ENCODE measurements at places on chromosomes 3 and 15.

GRCh38 chr3:183214277-183214612, 38.8 kb upstream of the B3GNT5 start:
- DNase-seq = no peak

GRCh38 chr15:36850864-36851263, 249.5 kb downstream of the MEIS2 start:
- no peak for DNase-seq

DNA sequence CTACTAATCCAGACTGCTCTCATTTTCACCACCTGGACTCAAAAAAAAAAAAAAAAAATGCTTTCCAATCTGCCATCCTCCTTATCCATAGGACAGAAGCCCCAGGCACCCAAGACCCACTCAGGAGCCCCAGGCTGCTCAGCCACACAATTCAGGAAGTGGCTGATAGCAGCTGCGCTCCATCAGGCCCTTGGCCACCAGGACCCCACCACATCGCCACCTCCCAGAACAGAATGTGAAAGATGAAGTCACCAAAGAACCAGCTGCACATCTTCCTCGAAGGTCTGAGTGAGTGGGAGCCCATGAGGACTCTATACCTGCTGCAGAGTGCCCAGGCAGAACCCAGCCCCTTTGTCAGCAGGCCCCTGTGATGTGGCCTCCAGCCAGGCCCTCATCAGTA, 19.5 kb downstream of the POC1A start:
- DNase-seq = peak; percentile 58

DNA sequence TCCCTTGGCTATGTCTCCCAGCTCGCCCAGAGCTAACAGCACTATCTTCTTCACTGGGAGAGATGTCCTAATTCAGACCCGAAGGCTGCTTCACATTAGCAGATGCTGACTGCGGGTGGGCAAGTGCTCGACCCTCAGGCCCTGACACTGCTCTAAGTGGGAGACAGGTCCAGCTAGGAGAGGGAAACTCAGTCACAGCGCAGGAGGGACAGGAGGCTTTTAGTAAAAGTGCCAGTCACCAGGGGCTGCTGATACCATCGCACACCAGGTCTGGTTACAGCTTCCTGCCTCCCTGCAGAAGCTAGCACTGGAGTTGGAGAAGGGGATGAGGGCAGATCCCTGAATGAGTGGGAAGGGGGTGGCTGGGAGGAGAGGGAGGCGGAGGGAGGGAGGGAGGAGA, 365.8 kb upstream of the RGMA start:
- no peak for DNase-seq

GRCh38 chr15:73323374-73323955, 45.3 kb downstream of the HCN4 start:
- no peak for DNase-seq

- no peak for DNase-seq
Measured at GRCh38 chr15:71781965-71782265, 28.4 kb upstream of the NR2E3 start.

DNA sequence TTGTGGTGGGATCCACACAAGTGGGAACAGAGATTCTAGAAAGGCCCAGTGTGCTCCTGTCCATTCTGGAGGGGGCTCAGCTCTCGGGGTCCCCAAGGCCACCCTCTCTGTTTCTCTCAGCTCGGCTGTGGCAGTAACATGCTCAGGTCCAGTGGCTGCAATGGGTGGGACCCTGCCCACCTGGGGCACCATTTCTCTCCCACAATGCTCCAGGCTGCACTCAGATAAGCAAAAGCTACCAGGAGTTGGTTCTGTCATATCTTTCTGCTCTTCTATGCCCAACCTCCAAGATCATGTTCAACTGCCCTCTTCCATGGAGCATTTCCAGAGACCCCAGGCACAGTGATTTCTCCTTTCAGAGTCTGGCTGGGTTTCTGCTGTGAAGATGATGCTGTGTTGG, 40.8 kb downstream of the ITGA11 start:
- no peak for DNase-seq

- no peak for DNase-seq
Measured at GRCh38 chr3:146559388-146559787, 15.0 kb upstream of the PLSCR1 start.

DNA sequence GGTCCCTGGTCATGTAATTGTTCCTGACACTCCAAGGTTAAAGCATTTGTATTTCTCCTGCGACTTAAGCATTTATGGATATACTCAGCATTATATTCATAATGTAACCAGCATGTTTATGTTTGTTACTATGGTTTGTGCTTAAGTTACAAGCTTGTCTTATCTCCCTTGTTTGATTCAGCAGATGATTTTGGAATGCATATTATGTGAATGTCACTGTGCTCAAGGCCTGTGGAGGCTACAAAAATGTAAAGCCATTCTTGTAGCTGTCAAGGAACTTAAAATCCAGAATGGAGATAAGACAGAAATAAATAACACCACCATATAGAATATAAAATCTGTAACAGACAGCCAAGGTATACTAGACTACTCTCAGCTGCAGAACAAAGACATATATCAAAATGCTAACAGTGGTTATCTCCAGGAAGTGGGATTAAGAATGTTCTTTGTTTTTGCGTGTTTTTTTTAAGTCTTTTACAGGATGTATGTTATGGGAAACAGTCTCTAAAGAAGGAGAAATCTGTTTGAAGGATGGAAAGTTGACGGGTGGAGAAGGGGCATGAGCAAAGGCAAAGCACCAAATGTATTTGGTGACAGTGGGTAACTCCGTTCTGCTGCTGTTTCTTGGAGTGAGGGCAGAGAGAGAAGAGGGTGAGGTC, 61.4 kb downstream of the IGF2BP2 start:
- DNase-seq = no peak

- peak; percentile 36 for DNase-seq
Measured at GRCh38 chr3:137792626-137793271, 28.6 kb downstream of the SOX14 start.

DNA sequence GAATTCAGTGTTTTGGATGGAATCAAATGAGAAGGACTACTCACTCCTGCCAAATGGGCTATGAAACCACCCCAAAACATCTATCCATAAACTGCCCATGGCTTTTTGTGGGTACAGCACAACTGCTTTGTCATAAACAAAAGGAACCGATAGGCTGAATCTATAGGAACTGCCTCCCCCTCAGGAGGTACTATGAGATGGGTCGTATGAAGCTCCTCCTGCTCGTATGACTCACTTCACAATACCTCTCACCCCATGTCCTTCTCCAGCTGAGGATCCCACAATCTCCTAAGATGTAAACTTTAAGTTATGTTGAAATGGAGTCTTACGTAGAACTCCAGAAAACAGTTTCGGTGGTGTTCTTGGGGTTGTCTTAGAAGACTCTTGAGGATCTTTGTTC, 129.9 kb upstream of the SAMMSON start:
- no peak for DNase-seq

GRCh38 chr15:58212909-58213526, 74.8 kb downstream of the AQP9 start:
- DNase-seq = peak; percentile 73

DNA sequence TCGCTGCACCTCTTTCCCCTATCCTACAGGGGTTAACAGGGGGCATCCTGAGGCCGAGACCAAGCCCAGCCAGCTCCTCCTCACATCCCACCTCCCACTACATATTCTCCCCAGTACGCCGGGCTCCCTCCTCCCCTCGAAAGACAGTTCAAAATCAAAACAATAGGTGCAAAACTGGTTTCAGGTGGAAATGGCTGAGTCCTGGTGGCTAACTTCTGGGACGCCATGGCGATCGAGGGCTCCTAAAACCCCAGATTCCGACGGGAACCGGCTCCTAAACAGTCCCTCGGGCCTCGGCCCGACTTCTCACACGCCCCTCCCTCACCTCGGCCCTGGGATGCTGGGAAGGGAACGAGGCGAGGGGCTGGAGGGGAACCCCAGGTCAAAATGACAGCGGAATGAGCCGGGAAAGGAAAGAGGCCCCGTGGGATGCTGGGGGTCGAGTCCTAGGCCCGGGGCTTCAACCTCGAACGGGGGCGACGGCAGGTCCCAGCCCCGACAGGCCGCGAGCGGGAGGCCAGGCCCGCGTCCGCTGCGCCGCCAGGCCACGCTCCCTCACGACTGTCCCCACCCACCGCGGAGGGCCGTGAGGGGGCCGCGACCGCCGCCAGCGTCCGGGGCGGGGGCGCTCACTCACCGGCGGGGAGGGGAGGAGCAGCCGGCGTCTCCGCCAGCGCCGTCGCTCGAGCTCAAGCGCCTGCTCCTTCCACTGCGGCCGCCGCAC, 492 bp downstream of the TMCC1 start:
- DNase-seq = peak; percentile 83

DNA sequence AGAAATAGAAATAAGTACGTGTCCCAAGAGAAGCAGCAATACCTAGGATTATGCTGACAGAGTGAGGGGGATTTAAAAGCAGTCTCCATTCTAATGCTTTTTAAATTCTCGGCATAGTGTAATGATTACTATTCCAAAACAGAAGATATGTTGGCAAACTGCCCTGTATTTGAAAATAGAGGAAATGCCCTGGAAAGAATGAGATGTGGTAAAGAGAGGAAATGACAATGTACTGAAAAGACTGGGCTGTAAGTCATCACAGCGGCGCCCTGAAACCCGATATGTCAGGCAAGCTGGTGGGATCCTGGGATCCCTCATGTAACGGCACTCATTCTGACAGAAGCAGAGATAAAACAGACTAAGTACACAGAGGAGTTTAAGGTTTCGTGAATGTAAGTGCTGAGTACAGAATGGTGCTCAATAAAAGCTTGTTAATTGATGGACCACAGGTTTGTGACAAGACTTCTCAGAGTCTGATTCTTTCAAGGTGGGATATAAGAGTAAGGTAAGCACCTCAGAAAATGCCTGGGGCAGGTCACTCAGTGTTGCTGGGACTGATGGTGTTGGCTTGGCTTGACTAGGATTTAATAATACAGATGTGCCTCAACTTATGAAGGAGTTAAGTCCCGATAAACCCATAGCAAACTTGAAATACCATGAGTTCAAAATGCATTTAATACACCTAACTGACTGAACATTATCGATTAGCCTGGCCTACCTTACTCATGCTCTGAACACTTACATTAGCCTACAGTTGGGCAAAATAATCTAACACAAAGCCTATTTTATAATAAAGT, 91.4 kb downstream of the NFKBIZ start:
- peak; percentile 75 for DNase-seq

DNA sequence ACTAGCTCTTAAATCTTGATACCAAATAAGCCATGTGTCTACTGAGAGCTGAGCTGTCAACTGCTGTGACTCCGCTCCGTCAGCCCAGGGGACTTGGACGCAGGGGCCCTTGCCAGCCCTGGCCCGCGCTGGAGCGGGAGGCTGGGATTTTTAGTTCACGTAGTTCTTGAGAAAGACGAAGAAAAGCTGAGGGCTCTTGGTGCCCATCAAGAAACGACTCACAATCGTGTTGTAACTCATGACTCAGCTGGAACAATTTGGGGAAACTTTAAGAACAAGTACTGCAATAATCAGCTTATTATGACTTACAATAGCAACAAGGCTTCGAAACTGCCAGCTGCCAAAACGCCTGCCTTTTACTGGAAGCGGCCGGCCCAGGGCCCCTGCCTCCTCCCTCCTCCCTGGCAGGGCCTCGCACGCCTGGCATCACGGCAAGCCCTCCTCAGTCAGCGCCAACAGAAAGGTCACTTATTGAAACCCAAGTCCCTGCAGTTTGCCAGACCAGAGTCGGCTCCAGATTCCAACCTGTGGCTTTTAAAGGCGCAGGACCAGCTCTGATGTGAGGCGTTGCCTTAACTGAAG, 60.3 kb downstream of the RGMA start:
- peak; percentile 62 for DNase-seq

- DNase-seq = no peak
Measured at GRCh38 chr15:23403550-23403949, 43.5 kb downstream of the GOLGA6L2 start.

DNA sequence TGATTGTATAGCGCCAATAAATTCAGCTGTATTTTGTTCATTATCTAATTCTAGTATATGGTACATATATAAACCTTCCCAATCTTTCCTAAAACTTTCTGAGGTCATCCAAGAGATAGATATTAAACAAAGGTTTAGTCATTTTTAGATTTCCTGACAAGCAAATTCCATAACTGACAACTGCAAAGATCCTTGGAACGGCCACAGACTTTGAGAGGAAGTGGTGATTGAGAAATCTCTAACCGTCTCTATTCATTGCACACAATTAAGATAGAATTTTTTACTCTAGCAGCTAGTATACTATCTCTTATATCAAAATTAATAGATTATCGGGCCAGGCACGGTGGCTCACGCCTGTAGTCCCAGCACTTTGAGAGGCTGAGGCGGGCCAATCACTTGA, 4.7 kb downstream of the CSNK1G1 start:
- DNase-seq = no peak

DNA sequence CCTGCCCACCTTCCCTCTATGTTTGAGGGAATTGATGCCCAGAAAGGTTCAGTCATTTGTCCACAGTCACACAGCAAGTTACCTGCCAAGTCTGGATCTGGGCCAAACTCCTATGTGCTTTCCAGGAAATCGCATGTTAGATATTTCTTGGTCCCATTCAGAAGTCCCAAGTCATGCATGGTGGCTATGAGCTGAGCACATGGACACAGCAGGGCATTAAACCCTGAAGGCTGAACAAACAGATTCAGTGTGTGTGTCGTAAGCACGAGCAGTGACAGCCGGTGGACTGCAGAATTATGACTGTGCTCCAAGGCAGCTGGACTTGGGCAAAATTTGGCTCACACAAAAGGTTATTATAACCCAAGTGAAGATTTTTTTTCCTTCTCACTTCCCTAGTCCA, 11.4 kb upstream of the SLC6A6 start:
- no peak for DNase-seq

GRCh38 chr3:148036331-148036876, 627.2 kb downstream of the ZIC1 start:
- DNase-seq = no peak

DNA sequence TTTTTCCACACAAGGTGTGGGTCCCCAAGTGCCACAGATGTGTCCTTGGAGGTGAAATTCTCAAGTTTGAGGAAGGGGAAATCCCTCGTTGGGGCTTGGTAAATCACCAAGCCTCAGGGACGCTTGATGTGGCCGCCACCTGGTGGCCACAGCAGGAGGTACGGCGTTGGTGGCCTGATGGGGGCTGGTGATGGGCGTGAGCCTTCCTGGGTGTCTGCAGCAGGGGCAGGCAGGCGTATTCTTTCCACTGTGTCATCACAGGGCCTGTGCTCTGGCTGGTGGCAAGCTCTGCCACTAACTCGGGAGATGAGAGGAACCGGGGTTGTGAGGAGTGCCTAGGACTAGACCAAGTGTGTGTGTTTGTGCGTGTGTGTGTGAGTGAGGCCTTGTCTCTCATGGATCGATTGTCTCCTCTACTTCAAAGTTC, 4.2 kb downstream of the ACOX2 start:
- peak; percentile 89 for DNase-seq

DNA sequence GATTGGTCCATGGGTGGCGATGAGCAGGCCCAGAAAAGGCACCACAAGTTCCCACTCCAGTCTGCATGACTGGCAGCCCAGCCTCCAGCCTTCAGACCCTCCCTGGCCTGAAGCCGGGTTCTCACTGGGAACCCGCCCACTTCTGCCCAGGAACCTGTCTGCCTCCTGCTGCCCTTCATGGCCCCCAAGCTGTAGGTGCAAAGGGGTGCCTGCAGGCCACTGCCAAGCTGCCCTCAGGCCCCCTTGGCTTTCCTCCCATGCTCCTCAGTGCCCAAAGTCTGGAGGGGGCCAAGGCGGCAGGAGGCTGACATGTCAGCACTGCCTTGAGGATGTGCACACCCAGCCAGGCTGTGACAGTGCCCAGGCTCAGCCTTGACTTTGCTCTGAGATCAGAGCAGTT, 488.5 kb upstream of the THBS1 start:
- DNase-seq = no peak
